ENCODE measurements at places on chromosomes 2 and 18.

DNA sequence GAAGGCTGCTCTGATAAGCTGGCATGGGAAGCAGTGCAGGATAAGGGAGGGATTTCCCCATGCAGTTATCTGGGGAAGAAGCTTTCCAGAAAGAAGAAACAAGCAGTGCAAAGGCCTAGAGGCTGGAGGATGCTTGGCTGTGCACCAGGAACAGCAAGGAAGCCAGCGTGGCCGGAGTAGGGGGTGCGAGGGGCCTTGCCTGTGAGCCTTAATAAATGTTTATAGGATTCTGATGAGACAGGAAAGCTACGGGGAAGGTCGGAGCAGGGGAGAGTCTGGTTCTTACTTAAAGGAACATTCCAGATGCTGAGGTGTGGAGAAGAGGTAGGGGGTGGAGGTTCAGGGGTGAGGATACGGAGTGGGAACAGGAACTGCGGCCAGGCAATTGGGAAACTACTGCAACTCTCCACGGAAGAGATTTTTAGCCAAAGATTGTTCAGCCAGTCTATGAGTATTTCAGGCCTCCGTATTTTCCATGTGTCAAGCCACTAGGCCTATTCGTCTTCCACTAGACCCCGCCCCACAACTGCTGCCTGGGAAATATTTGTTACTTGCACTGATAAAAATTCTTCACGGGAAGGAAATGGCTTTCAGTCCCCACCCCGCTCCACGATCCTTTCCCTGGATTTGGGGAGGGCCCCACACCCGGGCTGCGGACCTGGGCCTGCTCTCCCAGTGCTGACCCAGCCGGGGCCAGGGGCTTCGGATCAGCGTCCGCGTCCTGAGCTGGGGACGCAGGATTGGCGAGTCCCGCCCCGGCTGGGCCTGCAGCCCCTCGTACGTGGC, 516 bp downstream of the EIF2AK2 start:
- peak; percentile 10 for DNase-seq

- DNase-seq = no peak
Observed at GRCh38 chr2:5203134-5203755, 488.9 kb upstream of the SOX11 start.

DNA sequence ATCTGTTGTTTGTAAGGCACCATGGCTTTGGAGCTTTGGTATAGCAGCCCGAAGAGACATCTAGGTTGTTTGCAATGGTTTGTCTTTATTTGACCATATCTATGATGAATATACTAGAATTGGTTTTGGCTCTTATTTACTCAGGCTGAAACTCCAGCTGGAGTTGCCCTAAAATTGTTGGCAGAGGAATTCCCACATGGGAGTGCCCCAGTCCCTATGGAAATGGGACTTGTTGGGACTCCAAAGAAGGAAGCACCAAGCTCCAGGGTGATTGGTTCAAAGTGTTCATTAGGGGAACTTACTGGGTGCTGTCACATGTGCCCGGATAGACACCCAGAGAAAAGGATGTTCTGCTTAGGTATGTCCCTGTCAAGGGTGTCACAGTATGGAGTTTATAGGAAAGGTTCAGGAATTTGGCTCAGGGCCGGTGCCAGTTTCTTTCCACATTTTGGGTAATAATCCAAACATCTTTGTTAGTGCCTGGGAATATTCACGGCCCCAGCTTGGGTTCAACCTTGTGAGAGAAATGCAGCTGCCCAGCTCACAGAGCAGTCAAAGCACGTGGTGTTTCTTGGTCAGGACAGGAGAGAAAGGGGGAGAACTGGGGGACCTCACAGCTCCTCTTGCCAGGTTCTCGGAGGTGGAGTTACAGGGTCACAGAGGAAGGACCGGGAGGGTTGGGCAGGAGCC, 123.5 kb upstream of the ZSWIM2 start:
- DNase-seq = no peak

DNA sequence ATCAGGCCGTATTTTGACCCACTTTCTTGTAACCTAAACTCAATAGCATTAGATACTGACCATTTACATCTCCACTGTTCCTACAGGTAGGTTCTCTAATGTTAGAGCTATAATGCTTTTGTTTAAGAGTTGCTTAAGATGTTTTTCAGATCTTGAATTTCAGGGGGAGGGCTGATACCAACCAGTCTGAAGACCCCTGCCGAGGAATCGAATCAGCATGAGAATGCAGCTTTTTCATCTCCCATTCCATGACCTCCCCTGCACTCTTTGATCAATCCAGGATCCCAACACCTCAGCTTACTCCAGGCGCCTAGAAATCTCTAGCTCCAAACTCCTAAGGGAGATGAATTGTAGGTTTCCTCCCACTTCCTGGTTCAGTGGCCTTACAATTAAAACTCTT, 120.5 kb upstream of the MC4R start:
- DNase-seq = no peak

DNA sequence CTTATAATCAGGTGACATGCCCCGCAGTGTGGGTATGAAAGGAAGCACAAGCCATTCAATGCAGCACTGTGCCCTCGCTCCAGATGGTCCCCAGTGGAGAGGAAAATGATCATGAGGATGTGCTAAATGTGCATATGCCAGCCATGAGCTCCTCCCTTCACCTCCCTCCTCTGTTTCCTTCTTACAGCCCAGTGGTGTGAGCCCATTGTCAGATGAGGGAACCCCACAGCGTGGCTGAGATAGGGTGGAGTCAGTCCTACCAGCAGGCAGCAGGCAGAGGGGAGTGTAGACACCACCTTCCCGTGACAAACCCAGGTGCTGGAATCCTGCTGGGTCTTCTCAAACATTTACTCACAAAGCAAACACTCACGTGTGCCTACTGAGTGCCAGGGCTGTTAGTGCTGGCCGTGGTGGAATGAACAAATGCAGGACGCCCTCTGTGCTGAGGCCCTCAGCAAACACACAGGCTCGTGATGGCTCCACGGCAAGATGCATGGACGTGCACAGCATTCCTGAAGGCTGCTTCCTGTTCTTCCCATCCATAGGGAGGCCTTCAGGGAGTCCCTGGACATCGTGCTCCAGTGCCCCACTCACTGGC, 181.7 kb upstream of the TPO start:
- no peak for DNase-seq

- no peak for DNase-seq
Observed at GRCh38 chr2:96819876-96820511, 3.9 kb downstream of the CNNM3 start.

- no peak for DNase-seq
Observed at GRCh38 chr18:33870059-33870458, 292.0 kb downstream of the ASXL3 start.

GRCh38 chr2:30684516-30684915, 122.7 kb downstream of the CAPN13 start:
- no peak for DNase-seq

DNA sequence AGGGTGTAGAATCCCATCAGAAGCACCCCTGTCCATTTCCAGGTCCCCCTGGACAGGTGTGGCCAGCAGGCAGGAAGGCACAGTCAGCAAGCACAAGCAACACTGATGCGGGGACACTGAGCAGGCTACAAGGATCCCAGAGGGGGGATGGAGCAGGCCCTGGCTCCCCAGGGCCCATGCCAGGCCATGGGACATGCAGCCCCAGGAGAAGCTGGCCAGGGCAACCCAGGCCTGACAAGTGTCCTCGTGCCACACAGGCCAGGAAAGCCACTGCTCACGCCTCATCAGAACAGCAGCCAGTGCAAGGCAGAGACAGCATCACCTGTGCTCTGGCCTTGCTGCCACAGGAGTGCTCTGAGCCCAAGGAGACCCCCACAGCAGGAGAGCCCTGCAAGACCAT, 14.1 kb upstream of the GPC1 start:
- DNase-seq = no peak

GRCh38 chr2:219560893-219561178, 10.5 kb downstream of the OBSL1 start:
- DNase-seq = no peak

DNA sequence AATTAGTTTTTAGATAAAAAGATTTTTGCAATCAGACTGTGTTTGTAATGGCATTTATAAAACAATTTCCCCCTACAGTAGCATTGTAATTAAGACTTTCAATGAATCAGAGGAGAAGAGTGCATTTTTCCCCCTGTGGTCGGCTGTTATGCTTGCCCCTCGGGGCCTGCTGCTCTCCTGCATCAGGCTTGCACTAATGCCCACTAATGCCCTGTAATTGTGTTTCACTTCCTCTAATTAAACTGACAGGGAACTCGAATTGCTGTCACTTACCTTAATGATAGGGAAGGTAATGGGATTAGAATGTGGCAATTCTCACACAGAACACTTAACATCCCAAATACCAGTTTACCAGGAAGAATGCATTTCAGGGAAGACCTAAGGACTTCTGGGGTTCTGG, 61.2 kb upstream of the LRRTM1 start:
- no peak for DNase-seq

DNA sequence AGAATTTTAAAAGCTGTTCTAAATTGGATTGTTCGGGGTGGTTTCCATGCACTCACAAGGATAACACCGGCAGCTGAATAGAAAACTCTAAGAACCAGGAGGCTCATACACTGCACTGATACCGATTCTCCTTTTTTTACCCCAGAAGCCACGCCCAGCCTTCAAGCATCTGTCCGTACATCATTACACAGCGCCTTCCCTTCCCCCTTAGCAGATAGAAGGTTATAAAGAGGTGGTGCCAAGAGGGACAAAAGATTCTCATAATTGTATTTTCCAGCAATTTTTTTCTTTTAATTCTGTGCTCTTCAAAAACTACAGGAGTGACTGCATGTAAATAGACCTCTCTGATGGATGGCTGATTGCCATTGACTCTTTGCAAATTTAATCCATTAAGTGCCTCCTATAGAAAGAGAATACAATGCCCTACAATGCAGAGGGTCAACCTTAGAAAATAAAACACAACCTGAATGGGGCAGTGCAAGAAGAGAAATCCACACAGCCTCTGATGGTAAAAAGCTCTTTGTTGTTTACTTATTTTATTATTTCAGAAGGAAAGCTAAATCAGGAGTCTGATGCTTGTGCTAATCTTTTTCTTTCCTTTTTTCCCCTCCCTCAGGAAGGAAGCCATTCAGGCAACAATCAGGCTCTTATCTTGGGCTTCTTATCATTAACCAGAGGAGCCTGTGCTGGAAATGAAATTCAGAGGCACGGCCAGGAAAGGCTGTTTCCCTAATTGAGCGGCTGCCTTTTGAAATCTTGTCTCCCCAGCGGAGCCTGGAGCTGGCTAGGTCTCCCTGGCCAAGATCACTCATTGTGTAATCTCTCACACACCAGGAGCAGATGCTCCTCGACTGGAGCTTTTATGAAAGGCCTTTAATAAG, 198.9 kb upstream of the NABP1 start:
- DNase-seq = no peak

DNA sequence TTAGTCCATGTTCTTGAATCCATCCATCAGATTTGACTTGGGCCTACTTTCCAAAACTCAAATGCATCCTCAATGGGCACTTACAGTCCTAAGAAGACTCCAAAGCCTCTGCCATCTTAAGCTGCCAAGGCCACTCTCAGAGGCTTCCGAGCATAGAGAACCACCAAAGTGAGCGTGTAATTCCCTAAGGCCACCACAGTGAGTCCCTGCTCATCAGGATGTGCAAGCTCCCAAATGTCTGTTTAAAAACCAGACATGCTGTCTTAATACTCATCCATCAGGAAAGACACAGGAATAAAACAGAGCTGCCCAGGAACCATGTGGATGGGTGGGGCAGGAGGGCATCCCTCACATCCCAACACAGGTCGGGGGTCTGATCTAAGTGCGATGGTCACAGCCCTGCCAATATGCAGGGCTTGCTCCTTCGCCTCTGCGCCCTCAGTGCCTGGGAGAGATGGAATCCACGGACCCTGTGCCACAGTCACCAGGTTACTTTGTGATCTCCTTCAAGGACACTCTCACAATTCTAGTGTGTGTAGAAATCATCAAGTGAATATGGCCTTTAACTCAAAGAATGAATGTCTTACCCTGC, 80.4 kb downstream of the POLR1A start:
- no peak for DNase-seq

- DNase-seq = no peak
Observed at GRCh38 chr2:167293172-167293781, 405.0 kb downstream of the XIRP2 start.

- no peak for DNase-seq
Observed at GRCh38 chr2:198961547-198961946, 496.2 kb downstream of the SATB2 start.

GRCh38 chr2:213007290-213007838, 144.0 kb downstream of the IKZF2 start:
- DNase-seq = no peak

DNA sequence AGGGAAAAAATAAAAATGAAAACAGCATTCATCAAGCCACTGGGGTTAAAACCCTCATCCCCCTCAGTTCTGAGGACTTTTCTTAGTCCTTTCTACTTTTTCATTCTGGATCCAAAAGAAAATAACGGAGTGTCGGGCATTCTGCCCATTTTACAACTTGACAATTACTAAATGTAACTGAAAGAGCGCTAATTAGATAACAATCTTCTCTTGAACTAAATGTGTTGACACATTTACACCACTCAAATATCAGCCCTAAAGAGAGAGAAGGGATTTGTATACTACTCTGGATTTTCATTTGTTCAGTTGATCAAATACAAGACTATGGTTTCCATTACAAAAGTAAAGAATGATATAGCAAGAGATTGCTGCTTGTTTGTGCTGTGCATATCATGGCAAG, 27.5 kb downstream of the ABCA12 start:
- no peak for DNase-seq

DNA sequence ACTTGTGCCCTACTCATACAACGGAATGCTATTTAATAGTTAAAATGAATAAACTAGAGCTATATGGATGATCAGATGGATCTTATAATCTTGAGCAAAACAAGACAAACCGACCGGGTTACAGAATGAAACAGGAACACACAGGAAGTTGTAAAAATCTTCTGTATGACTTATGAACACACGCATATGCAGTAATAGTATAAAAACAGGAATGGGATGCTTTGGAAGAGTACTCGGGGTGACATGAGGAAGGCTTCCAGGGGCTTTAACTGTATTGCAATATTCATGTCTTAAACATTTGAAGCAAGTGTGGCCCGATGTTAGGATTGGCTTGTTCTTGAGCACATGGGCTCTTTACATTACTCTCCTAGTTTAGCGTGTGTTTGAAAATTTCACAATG, 14.9 kb upstream of the E2F6 start:
- DNase-seq = no peak

- peak; percentile 47 for DNase-seq
Observed at GRCh38 chr2:65186872-65187851, 40.5 kb upstream of the ACTR2 start.

GRCh38 chr18:70673831-70674230, 385.0 kb downstream of the SOCS6 start:
- no peak for DNase-seq

Data from T-helper 2 cell treated with Interferon-gamma antibody and Interleukin-4, amounts not matched to agents 5 μg/mL and 100 μg/mL, for 36 hours (primary cell).